Urinary bladder (tissue), 4 donors: ENCODE measurements at places on chromosomes 5 and 9. TPM values are rescaled to one million over a fixed set of nuclear protein-coding genes. Genes with fewer than 3 reads are reported as not detected.
A peak's percentile ranks its signal among the peaks of the same experiment; 100 is the strongest.

DNA sequence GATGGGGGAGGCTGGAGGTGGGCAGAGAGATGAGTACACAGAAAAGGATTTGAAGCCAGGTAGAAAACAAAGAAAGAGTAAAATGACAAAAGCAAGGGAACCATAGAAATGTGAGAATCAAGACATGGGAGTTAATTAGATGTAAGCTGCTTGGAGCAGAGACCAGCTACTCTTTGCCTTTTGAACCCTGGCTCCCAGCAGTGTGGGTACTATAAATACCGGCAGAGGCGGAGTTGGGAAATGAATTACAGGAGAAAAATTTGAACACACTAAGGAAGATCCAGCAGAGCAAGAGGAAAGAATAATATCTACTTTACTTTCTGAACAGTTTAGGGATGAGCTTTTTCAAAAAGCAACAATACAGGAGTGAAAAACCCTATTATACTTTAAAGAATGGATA, 36.5 kb downstream of the KIF24 start:
- DNase-seq, result no peak

BARHL1 gene
- not detected for total RNA-seq

DND1 gene
- total RNA-seq, result not detected

GRCh38 chr9:94672811-94673487, 33.6 kb upstream of the FBP1 start:
- no peak for DNase-seq

DNA sequence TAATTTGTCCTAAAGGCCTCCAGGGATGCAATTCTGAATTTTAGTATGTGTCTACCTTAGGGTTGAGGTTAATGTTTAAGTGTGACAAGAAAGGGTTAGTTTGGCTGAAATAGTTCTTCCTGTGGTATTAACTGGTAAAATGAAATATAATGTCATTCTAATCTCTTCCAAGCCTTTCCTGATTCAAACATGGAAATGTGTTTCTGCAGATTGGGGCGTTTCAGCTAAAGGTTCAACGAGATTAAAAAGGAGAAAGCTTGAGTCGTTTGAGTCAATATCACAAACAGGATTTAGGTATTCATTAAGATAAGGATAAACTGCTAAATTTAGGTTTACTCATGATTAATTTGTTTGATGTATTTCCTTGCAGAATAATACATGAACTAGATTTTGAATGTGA, 34.4 kb upstream of the ALDOB start:
- no peak for DNase-seq

- DNase-seq, result no peak
Measured at GRCh38 chr5:73985145-73985544, 359.1 kb downstream of the ARHGEF28 start.

DNA sequence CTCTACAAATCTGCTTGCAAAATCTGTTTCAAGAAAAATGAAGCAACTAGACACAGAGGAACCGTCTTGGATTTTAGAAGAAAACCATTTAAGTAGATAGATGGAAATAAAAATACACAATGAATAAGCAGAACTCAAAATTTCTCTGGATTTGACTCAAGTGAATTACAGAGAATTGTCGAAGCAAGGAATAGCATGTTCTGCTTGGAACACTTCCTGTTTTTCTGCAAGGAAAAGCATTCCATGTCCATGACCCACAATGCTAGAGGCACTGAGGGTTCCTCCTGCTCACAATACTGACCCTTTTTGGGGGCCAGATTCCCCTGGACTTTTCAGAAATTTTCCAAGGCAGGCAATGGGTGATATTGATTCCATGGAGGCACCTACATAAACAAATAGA, 29.8 kb downstream of the PRUNE2 start:
- no peak for DNase-seq

GNAQ gene
- 78.5 TPM for total RNA-seq

- DNase-seq, result no peak
Measured at GRCh38 chr5:16265141-16265540, 85.5 kb upstream of the MARCHF11 start.

GRCh38 chr9:19231904-19232822, 1.7 kb downstream of the DENND4C start:
- DNase-seq, result no peak

- no peak for DNase-seq
Measured at GRCh38 chr9:110160685-110161084, 47.3 kb downstream of the C9orf152 start.

GRCh38 chr5:6710070-6710469, 3.2 kb upstream of the TENT4A start:
- no peak for DNase-seq

FBP2 gene
- 2.2 TPM for total RNA-seq

GRCh38 chr5:157956271-157956885, 97.4 kb upstream of the CLINT1 start:
- no peak for DNase-seq

GRCh38 chr5:54309276-54309675, 1.1 kb downstream of the ARL15 start:
- DNase-seq, result no peak

GRCh38 chr5:127910307-127910956, 173.1 kb upstream of the SLC12A2 start:
- no peak for DNase-seq

GRCh38 chr5:35777358-35778087, 79.2 kb upstream of the IL7R start:
- peak; percentile 25 for DNase-seq

DNA sequence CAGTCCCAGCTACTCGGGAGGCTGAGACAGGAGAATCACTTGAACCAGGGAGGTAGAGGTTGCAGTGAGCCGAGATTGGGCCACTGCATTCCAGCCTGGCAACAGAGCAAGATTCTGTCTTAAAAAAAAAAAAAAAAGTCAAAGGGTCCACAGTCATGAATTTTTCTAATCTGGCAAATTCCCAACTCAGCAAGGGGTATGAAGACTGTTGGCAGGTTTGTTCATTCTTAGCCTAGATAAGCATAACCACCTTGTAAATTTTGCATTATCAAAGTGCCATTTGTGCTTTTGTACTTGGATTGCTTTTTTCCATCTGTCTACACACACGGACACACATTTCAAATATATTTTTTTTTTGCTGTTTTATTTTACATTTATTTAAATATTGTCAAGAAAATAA, 299.8 kb upstream of the NUDT12 start:
- DNase-seq, result no peak

SLC22A4 gene
- 2.2 TPM for total RNA-seq

- no peak for DNase-seq
Measured at GRCh38 chr5:68409259-68409658, 193.7 kb downstream of the PIK3R1 start.

SPATA31A3 gene
- not detected for total RNA-seq

GRCh38 chr9:100426189-100426529, 784 bp upstream of the MSANTD3 start:
- DNase-seq, result no peak

- DNase-seq, result no peak
Measured at GRCh38 chr5:60814498-60814897, 29.6 kb downstream of the ELOVL7 start.

GRCh38 chr9:94870793-94871558, 144.5 kb downstream of the AOPEP start:
- no peak for DNase-seq

TAF9 gene
- 44.1 TPM for total RNA-seq

DNA sequence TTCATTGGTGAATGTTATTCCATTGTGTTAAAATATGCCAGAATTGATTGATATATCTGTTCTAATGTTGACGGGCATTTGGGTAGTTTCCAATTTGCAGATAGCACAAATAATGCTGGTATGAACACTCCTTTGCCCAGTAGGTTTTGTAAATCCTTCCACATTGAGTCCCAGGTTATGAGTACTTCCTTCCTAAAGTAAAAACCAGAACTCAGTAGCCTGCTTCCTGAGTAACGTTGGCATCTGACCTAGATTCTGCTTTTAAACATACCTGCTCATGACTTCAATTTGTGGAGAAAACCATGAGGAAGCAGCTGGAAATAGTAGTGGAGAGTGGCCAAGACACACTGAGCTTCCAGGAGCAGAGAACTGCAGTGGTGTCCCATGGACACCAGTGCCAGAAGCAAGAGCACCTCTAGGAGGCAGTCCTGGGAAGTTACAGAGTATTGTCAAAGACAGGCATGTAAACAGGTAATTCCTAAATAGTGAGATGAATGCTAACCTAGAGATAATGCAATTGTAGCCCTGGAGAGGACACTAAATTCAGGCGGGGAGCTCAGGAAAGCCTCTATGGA, 24.3 kb upstream of the RASGRF2 start:
- no peak for DNase-seq

ENTREP1 gene
- 11.6 TPM for total RNA-seq

DNA sequence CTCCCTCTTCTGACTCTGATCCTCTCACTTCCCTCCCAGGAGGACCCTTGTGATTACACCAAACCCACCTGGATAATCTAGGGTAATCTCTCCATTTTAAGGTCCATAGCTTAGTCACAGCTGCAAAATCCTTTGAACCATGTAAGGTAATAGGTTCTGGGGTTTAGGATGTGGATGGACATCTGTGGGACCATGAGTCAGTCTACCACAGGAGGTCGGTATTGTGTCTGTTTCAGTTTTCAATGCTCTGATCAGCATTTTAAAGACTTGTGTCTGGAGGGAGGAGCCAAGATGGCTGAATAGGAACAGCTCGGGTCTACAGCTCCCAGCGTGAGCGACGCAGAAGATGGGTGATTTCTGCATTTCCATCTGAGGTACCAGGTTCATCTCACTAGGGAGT, 112.6 kb downstream of the CAVIN4 start:
- no peak for DNase-seq

- DNase-seq, result no peak
Measured at GRCh38 chr9:136273244-136273865, 27.7 kb upstream of the QSOX2 start.

ADAMTS6 gene
- total RNA-seq, result 23.1 TPM

GRCh38 chr5:124343451-124343867, 403.0 kb downstream of the ZNF608 start:
- no peak for DNase-seq

DNA sequence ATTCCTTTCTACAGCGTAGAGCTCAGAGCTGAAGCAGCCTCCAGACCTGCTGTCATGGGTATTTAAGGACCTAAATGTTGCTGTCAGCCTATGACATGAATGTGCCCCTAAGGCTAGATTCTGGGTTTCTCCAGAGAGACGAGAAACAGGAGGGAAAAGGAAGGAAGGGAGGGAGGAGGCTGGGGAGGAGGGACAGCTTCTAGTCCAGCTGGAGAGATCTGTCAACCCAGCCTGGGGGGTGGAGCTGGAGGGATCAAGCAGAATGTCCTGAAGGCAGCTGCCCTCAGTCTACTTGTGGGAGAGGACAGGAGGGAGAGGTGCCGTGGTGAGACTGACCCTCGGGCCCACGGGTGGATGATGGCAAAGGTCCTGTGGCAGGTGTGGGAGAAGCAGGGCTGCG, 1.1 kb upstream of the DBH start:
- DNase-seq, result no peak

DNA sequence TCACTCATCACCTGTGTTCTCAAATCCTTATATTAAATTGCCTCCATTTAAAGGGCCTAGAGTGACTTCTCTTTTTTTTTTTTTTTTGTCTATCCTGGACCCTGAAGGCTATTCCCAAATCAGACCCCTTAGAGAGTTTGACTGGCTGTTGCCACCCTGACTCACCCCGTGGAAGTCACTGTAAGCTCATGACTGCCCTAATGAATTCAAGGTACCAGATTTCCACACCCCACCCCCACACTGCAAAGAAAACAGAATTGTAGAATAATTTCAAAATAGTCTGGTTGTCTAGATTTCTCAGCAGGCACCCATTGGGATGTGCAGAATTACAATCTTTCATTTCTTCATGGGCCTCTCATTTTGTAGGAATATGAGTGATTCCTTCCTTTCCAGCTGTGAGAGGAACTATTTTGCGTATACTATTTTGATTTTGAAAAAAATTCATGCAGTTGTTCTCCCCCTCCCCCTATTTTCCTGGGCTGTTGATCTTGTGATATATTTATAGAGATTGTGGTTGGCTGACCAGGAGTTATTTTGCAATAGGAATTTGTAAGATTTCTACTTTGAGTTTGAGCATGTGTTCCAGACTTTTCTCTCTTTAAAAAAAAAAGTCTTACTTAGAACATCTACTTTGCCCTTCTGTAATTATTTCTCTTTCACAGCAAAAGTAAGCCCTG, 79.1 kb downstream of the ZNF618 start:
- DNase-seq, result no peak

F2RL1 gene
- total RNA-seq, result 8.2 TPM

GRCh38 chr9:97280755-97281330, 26.6 kb upstream of the CCDC180 start:
- DNase-seq, result no peak

GRCh38 chr9:113511047-113511521, 47.6 kb downstream of the RGS3 start:
- no peak for DNase-seq

DNA sequence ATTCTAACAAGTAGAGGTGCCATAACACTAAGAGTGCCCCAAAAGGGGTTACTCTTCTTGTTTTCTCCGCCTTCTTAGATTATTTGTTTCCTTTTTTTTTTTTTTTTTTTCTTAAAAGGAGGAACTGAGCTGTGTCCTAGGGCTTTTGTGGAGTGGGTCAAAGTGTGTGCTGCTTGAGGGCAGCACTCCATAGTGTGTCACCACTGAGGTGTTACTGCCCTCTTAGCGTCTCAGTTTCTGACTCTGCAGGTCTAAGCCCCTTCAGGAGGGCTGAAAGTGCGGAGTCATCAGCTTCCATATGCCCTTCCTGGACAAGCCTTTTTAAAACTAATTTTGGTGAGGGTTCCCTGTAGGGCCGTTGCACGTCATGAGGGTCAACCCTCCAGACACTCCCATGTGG, 12.6 kb upstream of the NANS start:
- no peak for DNase-seq

DNA sequence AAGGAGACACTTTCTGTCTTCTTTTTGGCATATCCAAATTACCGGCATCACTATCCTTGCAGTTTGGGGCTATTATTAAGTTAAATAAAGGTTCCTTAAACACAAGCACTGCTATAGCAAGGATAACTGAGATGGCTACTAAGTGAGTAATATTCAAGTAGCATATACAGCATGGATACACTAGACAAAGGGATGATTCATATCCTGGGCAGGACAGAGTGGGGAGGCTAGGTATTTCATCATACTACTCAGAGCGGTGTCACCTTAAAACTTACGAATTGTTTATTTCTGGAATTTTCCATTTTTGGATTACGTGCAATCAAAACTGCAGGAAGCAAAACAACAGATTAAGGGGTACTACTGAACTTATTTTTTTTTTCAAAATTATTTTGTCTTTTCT, 54.1 kb downstream of the FER start:
- no peak for DNase-seq

SLC6A19 gene
- total RNA-seq, result not detected

- peak; percentile 79 for DNase-seq
Measured at GRCh38 chr9:134492281-134492691, 149.3 kb upstream of the COL5A1 start.

DNA sequence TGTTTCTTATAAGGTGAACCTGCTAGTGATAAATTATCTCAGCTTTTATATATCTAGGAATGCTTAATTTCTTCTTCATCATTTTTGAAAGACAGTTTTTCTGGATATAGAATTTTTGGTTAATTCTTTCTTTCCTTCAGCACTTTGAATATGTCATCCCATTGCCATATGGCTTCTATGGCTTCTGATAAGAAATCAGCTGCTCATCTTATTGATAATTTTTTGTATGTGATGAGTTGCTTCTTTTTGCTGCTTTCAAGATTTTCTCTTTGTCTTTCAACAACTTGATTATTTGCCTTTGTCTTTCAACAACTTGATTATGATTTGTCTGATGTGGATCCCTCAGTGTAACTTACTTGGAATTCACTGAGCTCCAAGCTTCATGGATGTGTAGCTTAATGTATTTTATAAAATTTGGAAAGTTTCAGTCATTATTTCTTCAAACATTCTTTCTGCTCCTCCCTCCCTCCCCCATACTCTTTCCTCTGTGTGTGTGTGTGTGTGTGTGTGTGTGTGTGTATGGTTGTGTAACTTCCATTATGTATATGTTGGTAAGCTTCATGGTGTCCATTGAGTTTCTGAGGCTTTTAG, 243.9 kb downstream of the TLE1 start:
- no peak for DNase-seq

PGM5 gene
- 206 TPM for total RNA-seq
